ENCODE measurements at places on chromosomes 3 and 15. TPM values are rescaled to one million over a fixed set of nuclear protein-coding genes. Genes with fewer than 3 reads are reported as not detected.

The SPINT1 gene
- 1.6 TPM for total RNA-seq

The COL6A5 gene
- total RNA-seq, result not detected

The HGD gene
- total RNA-seq, result 0.25 TPM

The VPS13C gene
- 140 TPM for total RNA-seq

The TMCO5A gene
- total RNA-seq, result not detected

The GLDN gene
- total RNA-seq, result not detected

The ACSBG1 gene
- total RNA-seq, result not detected

The CKMT1B gene
- not detected for total RNA-seq

The KLF13 gene
- total RNA-seq, result 30.8 TPM

The UBE2Q2 gene
- 30.3 TPM for total RNA-seq

The GOLGA8S gene
- total RNA-seq, result not detected

The ADAMTS7 gene
- total RNA-seq, result 11.2 TPM

The TRH gene
- total RNA-seq, result not detected

The CCDC66 gene
- total RNA-seq, result 8.1 TPM

The SYNPR gene
- total RNA-seq, result not detected

The MITF gene
- 3.8 TPM for total RNA-seq

The KLF15 gene
- 0.49 TPM for total RNA-seq

The SPESP1 gene
- total RNA-seq, result 2.8 TPM

The CELF6 gene
- total RNA-seq, result not detected

The ISG20 gene
- 9.9 TPM for total RNA-seq

The MASP1 gene
- total RNA-seq, result 0.19 TPM

The ICE2 gene
- 42.5 TPM for total RNA-seq

The DUOXA1 gene
- not detected for total RNA-seq

The NAA50 gene
- total RNA-seq, result 189 TPM

The TNNC1 gene
- total RNA-seq, result not detected

The CPNE9 gene
- not detected for total RNA-seq

The ANKRD63 gene
- total RNA-seq, result not detected

The CDCP1 gene
- total RNA-seq, result 0.16 TPM

The CYP1A1 gene
- total RNA-seq, result 31.5 TPM

The SNURF gene
- total RNA-seq, result 62.1 TPM

The MESP2 gene
- not detected for total RNA-seq

The GOLGA6L4 gene
- total RNA-seq, result 1.3 TPM

The ASB14 gene
- total RNA-seq, result not detected

The SCAANT1 gene
- total RNA-seq, result not detected

The CASR gene
- total RNA-seq, result not detected
